ENCODE measurements at places on chromosomes 13 and 19.

DNA sequence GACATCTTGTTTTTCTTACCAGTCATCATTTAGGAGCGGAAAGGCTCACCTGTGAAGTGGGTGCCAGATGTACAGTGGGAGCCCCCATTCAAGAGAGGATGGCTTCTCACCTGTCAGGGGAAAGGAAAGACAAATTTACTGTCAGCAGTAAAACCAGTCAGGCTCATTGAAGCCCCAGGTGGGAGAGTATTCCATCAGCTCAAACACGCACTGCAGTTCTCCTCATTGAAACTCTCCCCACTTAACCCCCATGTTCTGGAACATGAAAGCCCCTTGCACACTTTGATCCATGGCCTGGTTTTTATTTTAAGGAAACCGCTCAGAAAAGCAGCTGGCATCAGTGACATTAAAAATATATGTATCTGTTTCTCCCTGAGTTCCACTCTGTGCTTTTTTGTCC lies 401.1 kb upstream of the ZNF507 start:
- no peak for DNase-seq

GRCh38 chr13:55418095-55418494 lies 1722.6 kb upstream of the PRR20A start:
- no peak for DNase-seq

GRCh38 chr13:39935155-39935554 lies 279.7 kb downstream of the COG6 start:
- DNase-seq, result no peak

GRCh38 chr19:11203194-11204075 lies 6.1 kb upstream of the KANK2 start:
- no peak for DNase-seq

DNA sequence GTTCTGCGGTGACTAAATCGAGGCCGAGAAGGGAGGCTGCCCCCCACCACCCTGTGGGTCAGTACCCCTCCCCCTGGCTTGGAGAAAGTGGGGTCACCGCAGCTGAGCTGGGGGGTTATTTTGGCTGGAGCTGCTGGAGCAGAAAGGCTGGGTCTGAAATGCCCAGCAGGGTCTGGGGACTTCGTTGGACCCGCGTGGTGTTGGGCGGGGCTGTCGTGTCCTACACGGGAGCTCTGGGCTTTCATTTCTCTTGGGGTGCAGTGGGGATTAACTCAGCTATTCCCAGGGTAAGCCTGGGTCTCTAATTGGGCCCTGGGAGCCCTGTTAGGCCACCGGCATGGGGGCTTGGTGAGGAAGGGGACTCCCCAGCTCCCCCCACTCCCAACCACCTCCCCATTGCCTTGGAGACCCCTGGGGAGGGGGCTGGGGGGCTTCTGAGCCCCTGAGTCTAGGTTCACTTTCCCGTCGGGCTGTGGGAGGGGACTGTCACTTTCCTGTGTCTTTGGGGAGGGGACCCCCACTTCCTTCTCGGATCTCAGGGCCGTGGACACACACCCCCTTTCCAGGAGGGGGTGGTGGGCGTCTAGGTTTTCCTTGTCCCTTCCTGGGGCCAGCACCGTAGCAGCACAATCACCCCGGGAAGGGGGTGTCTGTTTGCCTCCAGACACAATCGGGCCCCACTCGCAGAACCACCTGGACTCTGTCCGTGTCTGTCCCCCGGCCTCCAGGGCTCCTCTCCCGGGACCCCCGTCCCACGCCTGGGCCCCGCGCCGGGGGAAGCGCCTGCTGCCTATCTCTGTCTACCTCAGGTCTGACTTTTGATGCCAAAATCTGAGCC lies 10.2 kb upstream of the WDR18 start:
- DNase-seq, result no peak

DNA sequence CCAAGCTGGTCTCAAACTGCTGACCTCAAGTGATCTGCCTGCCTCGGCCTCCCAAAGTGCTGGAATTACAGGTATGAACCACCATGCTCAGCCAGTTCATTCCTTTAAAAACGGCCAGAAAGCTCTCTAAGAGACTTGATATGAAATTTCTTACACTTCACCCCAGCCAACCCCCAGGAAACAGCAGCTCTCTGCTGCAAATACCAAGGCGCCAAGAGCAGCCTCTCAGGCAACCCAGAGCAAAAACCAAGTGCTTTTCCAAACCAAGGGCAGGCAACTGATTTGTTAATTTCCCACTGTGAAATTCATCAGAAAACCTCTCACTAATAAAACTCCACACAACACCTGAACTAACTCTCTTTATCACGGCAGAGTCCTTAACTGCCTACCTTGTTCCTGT lies 44.9 kb downstream of the LATS2 start:
- no peak for DNase-seq

DNA sequence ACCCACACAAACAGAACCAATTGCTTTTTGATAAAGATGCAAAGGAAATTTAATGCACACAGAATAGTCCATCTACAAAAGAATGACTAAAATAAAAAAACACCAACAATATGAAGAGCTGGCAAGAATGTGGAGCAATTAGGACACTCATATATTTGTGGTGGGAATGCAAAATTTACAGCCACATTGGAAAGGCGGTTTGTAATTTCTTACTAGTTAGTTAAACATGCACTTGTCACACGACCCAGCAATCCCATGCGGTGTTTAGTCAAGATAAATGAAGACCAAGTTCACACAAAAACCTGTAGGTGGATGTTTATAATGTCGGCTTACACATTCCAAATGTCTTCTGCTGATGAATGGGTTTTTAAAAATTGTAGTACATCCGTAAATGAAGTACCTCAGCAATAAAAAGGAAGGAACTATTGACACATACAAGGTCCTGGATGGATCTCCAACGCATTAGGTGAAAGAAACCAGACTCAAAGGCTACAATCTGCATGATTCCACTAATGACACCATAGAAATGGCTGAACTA lies 5.2 kb downstream of the GRTP1 start:
- DNase-seq, result no peak

- DNase-seq, result peak; percentile 23
Measured at GRCh38 chr19:12034198-12034597, 1.3 kb downstream of the ZNF433 start.

- no peak for DNase-seq
Measured at GRCh38 chr19:1408300-1409203, 1.2 kb downstream of the DAZAP1 start.

- no peak for DNase-seq
Measured at GRCh38 chr13:23859904-23860303, 29.3 kb downstream of the MIPEP start.

DNA sequence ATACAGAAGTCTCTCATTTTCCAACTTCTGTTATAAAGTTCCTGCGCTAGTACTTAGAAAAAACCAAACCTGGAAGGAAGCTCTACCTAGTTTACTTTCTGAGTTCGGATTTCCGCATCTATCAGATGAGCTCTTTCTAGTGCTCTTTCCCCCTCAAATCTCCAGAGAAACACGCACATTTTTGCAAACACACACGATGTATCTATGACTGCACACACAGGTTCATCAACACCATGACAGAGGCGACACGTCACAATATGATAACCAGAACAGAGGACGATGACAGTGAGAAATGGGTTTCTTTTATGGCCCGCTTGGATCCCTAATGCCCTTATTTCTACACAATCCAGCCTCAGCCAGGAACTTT lies 629 bp upstream of the LRRC63 start:
- DNase-seq, result no peak

DNA sequence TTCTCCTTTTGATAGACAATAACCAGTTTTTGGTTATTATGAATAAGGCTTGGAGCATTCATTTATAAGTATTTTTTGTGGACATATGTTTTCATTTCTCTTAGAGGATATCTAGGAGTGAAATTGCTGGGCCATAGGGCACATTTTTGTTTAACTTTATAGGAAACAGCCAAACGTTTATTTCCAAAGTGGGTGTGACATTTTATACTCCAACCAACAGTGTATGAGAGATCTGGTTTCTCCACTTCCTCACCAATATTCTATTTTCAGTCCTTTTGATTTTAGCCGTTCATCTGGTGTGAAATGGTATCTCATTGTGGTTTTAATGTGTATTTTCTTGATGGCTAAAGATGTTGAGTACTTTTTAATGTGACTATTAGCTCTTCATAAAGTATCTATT lies 21.9 kb downstream of the TDRD3 start:
- no peak for DNase-seq

- DNase-seq, result no peak
Measured at GRCh38 chr13:65508338-65508737, 1721.8 kb downstream of the PCDH9 start.

- DNase-seq, result no peak
Measured at GRCh38 chr13:28001837-28002473, 13.5 kb upstream of the URAD start.

DNA sequence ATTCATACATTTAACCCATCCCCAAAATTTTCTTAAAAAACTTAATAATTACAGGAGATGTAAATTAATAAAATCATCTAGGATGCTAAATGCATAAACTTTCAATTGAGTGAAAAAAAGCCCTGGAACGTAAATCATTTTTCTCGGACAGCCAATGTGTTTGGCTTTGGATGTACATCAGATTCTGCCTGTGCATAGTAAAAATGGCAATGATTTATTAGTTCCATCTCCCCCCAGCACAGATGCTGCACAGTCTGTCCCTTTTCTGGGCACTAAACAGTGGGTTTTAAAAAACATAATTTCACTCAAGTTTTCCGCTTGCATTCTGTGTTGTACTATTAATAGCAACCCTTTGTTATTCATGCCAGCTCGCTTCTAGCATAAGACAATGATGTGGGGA lies 147.7 kb downstream of the TM9SF2 start:
- DNase-seq, result no peak

DNA sequence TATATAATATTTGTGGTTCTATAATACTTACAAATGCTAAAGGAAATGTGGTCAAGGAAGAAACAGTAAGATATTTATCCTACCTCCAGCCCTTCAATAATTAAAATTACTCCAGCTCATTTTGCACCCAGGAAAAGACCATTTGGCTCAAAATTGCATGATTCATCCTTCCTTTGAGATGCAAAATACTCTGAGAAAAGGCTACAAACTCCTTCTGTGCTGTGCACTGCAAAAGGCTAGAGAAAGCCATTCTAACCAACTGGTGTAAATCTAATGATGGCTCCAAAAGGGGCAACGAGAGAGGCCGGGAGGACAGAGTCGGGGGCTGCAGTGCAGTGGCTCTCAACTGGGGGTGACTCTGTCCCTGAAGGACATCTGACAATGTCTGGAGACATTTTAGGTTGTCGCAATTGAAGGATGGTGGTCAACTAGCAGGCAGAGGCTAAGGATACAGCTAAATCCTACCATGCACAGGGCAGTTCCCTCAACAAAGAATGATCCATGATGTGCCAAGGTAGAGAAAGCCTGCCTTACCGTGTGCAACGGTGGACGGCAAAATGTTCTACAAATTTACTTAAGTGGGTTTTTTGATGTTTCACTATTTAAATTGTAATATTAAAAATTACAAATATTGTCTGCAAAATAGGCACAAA lies 32.6 kb downstream of the SLC7A1 start:
- DNase-seq, result no peak

GRCh38 chr19:6491802-6492592 lies 10.1 kb downstream of the TUBB4A start:
- no peak for DNase-seq

DNA sequence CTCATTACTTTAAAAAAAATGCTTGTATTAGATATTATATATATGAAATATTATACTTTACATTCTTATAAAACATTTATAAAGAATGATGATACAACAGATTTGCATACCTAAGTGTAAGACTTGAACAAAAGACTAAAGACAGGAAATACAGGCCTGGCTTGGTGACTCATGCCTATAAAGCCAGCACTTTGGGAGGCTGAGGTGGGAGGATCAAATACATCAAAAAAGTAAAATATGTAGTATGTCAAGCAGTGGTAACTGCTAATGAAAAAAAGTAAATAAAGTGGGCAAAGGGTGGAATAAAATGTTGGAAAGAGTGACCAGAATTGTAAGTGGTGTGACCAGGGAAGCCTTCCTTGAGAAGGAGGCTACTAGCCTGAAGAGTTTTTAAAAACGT lies 133.7 kb downstream of the GGACT start:
- DNase-seq, result no peak

DNA sequence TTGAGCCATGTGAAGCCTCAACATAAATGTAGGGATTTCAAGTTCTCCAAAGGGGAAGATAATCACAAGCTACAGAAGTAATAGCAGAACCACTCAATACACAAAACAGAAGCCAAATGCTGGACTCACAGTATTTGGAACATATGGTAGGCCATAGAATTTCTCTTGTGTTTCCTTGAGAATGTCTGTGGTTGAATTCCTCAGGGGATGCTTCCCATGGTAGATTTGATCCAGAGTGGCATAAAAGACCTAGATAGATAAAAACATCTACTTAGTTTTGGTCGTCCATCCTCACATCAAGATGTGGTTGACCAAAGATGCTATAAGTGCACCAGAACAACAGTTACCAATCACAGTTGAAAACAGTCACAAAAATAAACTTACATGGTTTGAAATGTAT lies 83.4 kb downstream of the MIPEP start:
- no peak for DNase-seq

GRCh38 chr19:13797870-13798269 lies 2.6 kb downstream of the ZSWIM4 start:
- no peak for DNase-seq

DNA sequence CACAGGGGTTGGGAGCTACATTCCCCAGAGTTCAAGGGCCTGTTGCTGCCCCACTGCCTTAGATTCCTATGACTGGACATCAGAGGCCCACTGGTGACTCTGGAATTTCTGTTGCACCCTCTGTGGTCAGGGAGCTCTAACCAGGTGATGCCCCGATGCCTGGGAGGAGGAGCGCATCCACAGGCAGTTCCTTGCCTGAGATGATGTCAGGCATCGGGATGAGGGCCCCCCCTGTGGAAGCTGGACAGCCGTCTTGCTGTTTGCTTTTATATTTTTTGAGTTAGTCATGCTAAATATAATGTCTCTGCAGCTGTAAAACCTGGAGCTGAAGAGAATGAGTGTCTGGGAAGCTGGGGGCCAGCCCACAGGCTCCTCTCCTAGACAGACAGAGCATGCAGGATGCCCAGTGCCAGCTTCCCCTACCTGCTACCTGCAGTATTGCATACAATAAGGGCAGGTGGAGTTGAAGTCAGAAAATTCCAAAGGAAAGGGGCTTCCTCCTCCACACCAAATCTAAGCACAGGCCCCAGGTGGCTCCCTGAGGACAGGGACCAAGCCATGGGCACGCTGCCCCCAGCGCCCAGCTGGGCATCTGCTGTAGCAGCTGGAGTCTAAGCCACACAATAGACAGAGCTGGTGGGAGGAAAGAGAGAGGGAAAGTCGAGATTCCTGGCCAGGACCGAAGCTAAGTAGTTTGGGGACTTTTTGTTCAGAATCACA lies 16.2 kb downstream of the COL4A2 start:
- DNase-seq, result no peak

DNA sequence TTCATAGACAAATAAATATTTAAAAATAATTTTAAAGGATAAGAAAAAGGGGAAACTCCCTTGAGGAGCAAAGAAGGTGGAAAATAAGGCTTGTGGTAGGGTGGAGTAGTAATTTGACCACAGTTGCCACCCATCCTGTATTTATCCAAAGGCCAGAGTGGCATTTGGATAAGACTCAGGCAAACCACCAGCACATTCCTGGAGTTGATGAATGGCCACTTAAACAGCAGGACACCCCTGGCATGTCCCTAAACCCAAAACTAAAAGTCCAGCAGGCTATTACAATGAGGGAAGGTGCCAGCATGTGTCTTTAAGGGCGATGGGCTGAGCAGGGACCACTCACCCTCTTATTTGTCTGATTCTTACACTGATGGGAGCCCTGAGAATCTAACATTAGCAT lies 9.8 kb upstream of the FRY start:
- no peak for DNase-seq
